ENCODE measurements at places on chromosomes 6 and 20. TPM values are rescaled to one million over a fixed set of nuclear protein-coding genes. Genes with fewer than 3 reads are reported as not detected.

DNA sequence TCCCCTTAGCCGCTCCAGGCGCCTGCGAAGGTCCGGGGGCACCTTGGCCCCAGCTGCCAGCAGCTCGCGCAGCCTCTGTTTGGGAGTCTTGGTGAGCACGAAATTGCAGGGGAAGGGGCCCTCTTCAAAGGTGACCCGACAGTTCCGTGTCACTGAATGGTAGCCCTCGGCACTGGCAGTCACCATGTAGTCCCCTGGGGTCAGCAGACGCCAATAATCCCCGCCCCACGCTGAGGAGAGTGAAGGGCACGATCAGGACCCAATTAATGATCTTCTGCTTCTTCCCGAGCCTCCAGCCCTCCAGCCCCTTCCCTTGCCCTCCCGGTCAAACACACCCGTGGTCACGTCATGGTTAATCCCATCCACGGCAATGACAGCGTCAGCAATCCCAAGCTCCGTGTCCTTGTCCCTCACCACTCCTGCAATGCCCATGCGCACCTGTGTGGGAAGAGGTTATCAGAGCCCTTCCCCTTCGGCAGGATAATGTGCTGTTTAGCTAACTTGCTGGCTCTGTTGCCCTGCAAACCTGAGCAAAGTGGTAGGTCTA lies 6.2 kb downstream of the CPXM1 start:
- H3K4me3 ChIP-seq, result no peak overlapping the region
- no peaks in the 10 kb centered on the region for H3K36me3 ChIP-seq
- no peak overlapping the region for H3K27ac ChIP-seq
- H3K4me1 ChIP-seq, result peaks cover 6% of the 10 kb centered on the region

GRCh38 chr6:157800420-157801237 lies 22.4 kb upstream of the SNX9 start:
- peaks cover 6% of the 10 kb centered on the region for H3K36me3 ChIP-seq
- H3K27me3 ChIP-seq, result peaks cover 34% of the 10 kb centered on the region
- peaks cover 62% of the 10 kb centered on the region for H3K4me1 ChIP-seq
- peak overlapping the region; percentile 84 for H3K27ac ChIP-seq
- peak overlapping the region; percentile 45 for H3K4me3 ChIP-seq

DNA sequence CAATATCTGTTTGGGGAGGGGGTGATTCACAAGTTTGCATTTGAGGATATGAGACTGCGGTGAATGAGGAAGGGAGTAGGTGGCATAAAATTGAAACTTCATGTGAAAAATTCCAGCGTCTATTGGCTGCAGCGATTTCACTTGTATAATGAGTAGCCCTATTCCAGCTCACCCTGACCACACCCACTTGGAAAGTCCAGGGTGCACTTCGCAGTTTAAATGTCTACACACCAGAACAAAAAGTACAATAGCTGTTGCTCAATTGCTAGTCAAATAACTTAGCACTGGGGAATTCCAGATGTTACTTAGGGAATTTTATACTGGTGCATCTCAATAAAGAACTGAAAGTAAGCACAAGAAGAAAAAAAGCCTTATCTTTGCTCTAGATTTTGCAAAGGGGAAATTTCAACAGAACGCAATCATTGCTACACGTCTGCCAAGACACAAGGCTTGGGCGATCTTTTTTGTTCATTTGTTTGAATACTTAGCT lies 6.3 kb downstream of the TNFAIP3 start:
- H3K27ac ChIP-seq, result peak overlapping the region; percentile 99
- peak overlapping the region; percentile 98 for H3K4me3 ChIP-seq
- peaks cover 92% of the 10 kb centered on the region for H3K36me3 ChIP-seq
- DNase-seq, result peak; percentile 69

The NKX2-4 gene
- total RNA-seq, result not detected

- no peak overlapping the region for H3K4me3 ChIP-seq
- no peaks in the 10 kb centered on the region for H3K36me3 ChIP-seq
- H3K4me1 ChIP-seq, result no peaks in the 10 kb centered on the region
These were observed 228.1 kb downstream of the CDC5L start for GRCh38 chr6:44615621-44616020.

GRCh38 chr6:169752074-169752623 lies 727 bp downstream of the ERMARD start:
- no peak for DNase-seq
- H3K4me1 ChIP-seq, result peaks cover 28% of the 10 kb centered on the region
- H3K27me3 ChIP-seq, result peaks cover under 1% of the 10 kb centered on the region
- H3K36me3 ChIP-seq, result peaks cover 21% of the 10 kb centered on the region
- peak overlapping the region; percentile 89 for H3K4me3 ChIP-seq

Measured in activated T-helper 1 cell treated with anti-CD3 and anti-CD28 coated beads, Interleukin-12 subunit alpha, Interleukin-12 subunit beta, Interleukin-2, Interleukin-4 antibody, amounts not matched to agents 30 ng/mL and 10 ng/mL and 1 ng/mL, durations not matched to agents 14 hours and 24 hours and 36 hours (primary cell).